ENCODE measurements at places on chromosomes 1 and 21. TPM values are rescaled to one million over a fixed set of nuclear protein-coding genes. Genes with fewer than 3 reads are reported as not detected.

CDC20 gene
- total RNA-seq, result 50.9 TPM

- no peak for DNase-seq
Observed at GRCh38 chr1:52919723-52920483, 1.6 kb downstream of the ECHDC2 start.

DNA sequence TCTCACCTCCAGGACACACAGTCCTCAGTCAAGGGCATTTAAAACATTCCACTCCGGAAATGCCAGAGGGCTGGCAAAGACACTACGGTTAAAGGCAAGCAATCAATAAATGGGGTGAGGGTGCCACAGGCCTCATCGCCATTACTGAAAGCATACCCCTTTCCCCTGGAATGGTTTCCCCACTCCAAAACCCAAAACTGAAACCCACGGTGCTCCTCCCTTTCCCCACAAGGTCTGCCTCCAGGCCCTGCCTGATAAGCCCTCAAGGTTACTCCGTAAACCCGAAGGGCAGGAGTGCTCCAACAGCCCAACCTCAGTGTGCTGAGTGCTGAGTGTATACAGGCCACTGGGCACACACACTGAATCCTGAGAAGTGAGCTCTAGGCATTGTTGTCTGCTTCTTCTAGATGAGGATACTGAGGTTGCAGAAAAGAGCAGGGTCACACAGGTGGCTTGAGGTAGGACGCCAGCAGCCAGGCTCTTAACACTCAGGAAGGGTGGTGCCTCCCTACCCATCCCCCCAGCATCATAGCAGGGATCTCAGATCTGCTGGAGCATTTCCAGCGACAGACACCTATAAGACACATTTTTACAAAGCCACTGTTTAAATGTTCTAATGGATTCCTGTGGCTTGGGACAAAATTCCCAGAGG lies 29.0 kb downstream of the SSBP3 start:
- DNase-seq, result no peak

DNA sequence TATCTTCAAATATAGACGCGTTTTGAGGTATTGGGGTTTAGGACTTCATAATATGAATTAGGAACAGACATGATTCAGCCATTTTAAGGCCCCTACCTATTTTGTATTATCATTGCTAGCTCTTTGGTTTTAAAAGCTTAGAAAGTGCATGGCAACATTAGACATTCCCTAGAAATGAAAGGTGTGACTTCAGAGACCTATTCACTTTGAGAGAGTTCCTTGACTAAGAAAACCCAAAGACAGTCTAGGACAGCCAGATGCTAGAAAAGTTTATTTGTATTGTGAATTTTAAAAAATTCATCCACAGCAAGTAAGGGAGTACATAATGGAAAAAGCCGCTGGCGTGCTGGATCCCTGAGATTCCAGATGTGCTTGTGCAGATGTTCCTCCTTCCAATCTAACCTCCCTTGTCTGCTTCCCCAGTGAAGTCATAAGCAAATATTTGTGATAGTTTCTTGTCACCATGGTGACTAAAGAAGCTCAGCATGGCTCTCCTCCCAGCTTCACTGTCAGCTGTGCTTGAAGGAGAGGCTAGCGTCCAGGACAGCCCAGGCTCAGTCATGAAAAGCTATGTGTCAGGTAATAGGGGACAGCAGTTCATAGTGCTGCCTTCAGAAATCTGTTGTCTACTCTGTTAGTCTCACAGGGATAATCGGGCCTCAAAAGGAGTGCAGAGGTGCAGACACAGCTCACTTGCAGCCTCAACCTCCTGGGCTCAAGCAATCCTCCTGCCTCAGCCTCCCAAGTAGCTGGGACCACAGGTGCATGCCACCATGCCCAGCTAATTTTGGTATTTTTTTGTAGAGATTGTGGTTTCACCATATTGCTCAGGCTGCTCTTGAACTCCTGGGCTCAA lies 34.8 kb downstream of the KPNA6 start:
- DNase-seq, result no peak

SPATA45 gene
- total RNA-seq, result not detected

DNA sequence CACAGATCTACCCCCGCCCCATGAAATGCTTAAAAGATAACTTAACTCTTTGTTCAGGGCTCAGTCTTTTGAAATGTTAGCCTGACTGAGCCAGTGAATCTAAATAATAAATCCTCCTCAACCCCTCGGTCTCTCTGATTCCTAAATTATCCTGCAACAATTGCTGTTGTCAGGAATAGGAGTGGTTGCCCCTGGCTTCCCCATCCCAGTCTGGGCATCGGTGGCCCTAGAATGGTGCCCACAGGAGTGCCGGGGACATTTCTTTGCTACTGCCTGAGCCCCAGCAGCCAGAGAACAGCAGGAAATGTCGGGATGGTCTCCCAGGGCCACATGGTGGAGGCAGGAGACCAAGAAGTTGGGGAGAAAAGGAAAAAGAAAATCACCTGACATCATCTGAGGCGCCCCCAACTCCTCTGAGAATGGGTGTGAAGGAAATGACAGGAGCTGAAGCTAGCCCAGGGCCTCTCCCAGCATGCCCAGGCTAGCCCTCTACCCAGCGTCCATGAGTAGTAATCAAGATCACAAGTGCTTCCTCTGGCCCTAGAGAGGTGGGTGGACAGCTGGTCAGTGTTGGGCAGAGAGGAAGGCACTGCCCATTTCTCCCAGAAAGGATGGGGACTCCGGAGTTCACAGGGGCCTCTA lies 1.6 kb downstream of the PADI4 start:
- DNase-seq, result no peak

- DNase-seq, result no peak
Observed at GRCh38 chr1:1092894-1093609, 18.9 kb upstream of the RNF223 start.

- no peak for DNase-seq
Observed at GRCh38 chr21:17231771-17232170, 281.1 kb upstream of the CXADR start.

- no peak for DNase-seq
Observed at GRCh38 chr1:220884109-220884980, 5.1 kb downstream of the HLX start.

SLC30A10 gene
- 1.2 TPM for total RNA-seq

KRTAP7-1 gene
- total RNA-seq, result not detected

- no peak for DNase-seq
Observed at GRCh38 chr1:14993414-14993813, 160.1 kb upstream of the TMEM51 start.

DNA sequence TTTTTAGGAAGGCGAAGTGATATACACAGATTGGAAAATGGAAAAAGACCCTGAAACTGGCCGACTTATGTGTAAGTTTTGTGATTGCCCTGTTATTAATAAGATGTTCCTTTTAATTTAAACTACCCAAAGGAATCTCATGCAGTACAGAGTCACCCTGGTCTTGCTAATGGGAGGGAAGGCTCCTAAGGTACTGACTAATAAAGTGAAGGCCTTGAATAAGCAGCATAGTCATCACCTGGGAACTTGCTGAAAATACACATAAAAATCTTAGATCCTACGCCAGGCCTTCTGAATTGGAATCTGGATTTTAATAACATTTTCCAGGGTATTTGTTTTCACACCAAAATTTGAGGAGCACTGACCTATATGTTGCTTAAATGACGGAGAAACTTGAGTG lies 73.4 kb upstream of the MCOLN3 start:
- no peak for DNase-seq

DNA sequence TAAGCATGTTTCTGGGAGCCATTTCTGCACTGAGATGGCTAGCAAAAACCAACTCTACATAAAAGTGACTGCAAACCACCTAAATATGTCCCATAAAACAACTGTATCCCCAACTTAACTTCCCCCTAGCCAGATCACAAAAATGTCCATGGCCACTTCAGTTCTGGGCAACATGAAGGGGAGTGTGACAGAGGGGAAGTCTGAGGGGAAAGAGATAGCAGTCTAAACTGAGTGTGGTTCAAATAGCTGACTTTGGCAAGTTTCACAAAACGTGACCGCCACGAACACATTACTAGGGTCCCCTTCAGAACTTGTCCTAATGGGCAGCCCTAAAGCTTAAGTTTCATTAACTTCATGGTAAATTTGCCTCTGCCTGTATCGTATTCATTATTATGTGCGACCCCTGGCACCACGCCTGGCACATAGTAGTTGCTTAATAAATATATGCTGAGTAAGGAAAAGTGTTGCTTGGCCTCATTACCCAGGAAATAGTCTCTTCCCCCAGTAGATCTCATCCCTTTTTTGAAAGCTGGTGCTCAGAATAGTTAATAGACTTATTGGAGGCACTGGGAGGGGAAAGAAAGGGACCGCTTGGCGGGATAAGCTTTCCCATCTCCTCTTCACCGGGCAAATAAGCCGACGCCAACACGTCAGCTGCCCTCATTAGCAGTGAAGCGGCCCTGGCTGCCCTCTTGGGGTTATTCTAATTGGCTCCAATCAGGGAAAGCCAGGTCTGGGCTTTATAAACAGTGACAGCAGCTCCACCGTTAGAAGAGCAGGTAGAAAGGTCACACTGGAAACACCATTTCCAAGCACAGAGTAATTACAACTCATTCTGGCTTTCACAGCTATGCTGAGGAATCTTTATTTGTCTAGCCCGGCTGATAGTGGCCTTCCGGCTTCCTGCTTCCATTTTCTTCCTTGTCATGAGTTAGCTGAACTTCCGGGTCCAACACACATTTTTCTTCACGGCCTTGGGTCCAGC lies 122.1 kb downstream of the LRIG2 start:
- no peak for DNase-seq

- DNase-seq, result no peak
Observed at GRCh38 chr1:204927673-204928641, 57.3 kb downstream of the NFASC start.

GRCh38 chr1:35603468-35603867 lies 30.4 kb downstream of the TFAP2E start:
- DNase-seq, result no peak

TTC22 gene
- 2.4 TPM for total RNA-seq
